ENCODE measurements at places on chromosomes 1 and 21.

DNA sequence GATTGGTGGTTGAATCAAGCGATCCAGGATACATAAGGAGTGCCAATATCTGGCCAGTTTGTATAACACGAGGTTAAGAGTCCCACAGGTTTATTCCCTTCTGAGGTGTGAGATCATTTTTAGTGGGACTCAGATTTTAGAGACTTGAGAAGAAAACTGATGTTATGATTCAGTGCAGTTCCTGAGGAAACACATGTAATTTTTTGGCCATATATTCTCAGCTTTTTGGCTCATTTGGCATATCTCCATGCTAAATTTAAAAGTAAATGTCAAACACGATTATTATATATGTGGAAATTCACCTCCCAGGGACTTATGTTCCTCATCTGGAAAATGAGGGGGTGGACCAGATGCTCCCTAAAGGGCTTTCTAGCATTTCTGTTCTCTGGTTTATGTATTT lies 39.2 kb upstream of the SERBP1 start:
- DNase-seq: no peak

DNA sequence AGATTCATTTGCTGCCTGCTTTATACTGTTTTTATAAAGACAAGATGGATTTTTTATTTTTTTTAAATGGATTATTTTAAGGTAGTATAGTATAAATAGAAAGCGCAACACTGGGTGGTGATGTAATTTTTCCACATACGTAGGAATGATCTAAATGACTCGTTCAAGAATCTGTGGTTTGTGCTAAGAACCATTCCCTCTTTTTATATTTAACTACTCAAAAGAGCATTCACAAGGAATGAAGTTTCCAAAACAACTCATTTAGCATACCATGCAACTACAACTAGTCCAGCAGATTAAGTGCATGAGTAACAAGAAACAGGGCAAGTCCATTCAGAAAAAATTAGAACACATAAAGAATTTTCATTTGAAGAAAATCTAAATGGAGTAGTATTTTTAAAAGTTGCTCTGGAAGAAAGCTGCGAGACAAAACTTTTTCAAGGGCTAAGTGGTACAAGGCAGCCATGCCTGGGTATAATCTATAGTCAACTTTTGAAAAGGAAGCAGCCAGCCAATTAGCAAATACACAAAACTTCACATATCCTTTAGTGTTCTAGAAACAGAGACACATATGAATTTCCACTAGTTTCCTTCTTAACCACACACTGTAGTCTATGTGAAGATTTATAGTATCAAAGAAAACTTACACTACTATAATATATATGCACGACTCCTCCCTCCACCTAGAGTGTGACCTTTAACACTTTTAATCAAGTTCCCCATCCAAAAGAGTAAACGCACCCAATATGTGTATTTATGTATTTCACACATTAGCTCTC lies 23.4 kb downstream of the GTF2B start:
- DNase-seq: no peak

DNA sequence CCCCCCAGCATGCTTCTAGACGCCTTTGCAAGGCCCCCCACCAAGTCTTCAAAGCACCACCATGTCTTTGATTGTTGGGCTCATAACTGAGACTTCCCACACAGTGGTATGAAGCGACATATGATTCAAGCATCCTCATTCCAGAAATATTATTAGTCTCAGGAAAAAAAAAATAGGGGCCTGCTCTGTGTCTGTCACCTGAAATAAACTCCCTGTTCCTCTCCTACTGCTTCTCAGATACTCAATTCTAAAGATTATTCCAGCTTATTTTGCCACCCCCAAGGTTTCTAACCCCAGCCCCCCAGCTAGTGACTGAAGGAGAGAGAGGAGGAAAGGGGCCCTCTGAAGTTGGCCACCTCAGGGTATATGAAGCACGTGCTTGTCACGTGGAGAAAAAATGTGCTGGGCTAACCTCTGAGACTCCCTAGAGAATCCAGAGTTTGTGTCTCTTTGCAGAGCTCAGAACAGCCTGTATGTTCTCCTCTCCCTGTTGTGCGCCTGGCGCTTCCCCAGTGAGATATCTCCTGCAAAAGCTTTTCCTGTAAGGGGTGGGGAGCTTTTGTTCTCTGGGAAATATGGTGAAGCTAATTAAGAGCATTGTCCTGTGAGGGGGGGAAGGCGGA lies 35.9 kb upstream of the RASAL2 start:
- no peak for DNase-seq

- no peak for DNase-seq
Observed at GRCh38 chr1:108533351-108534083, 26.4 kb upstream of the EEIG2 start.

GRCh38 chr1:53548031-53548491 lies 88.9 kb downstream of the DMRTB1 start:
- DNase-seq: no peak

GRCh38 chr1:214516434-214517326 lies 34.7 kb downstream of the PTPN14 start:
- DNase-seq: no peak

- no peak for DNase-seq
Observed at GRCh38 chr1:1237874-1238701, 6.1 kb downstream of the B3GALT6 start.

DNA sequence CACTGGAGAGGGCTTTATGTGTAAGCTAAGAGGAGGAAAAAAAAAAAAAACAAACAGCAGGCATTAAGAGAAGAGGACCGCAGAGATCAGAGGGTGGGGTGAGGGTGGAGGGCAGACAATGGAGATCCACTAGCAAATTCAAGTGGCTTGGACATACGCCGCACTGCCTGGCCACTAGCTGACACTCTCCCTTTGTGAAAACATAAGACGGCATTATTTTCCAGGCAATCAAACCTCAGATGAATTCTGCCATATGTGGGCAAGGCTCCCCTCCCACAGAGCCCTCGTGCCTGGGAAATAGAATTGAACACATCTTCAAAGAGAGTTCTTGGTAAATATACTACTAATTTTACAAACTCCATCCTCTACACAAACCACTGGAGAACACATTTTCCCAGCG lies 53.6 kb downstream of the ERG start:
- DNase-seq: no peak

DNA sequence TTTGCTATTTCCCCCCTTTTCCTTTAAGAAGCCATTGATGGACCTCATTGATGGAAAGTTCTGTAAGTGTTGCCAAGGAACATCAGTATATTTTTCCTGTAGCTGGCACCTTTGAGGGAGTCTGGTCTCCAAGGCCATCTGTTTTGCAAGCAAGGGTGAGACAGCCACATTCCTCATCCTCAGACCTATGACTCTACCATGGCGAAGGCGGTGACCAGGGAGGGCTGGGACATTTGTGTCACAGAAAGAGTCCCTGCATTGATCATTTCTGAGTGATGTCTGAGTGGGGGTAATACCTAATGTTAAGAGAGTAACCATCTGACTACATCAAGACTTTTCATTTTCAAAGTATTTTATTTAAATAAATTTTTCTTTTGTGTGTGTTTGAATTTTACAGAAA lies 35.4 kb downstream of the KIAA0040 start:
- DNase-seq: no peak

- peak; percentile 30 for DNase-seq
Observed at GRCh38 chr1:156583821-156584622, 4.5 kb downstream of the TTC24 start.

DNA sequence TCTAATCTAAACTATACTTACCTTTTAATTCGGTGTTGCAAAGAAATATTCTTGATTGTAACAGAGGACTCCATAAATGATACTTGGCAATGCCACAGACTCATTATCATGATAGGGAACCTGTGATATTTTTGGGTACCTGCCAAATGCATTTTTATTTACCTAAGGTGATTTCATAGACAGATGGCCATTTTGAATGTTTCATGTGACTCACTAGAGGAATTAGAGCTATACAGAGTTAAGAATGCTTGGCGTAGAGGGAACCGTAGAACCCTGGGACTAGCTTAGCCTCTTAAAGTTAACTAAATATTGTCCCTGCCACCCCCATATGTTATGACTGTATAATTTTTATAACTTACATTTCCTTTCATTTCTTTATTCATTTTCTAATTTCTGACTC lies 136.1 kb downstream of the DISP1 start:
- peak; percentile 95 for DNase-seq

GRCh38 chr1:85570446-85571180 lies 9.9 kb upstream of the CCN1 start:
- DNase-seq: no peak

- DNase-seq: no peak
Observed at GRCh38 chr1:185045814-185046492, 595 bp downstream of the RNF2 start.

GRCh38 chr21:38256599-38257302 lies at the start of gene KCNJ15:
Gene KCNJ15 (plus strand): TSS chr21:38256991. CDS start chr21:38299262, 42,271 bp downstream.
- DNase-seq: no peak

DNA sequence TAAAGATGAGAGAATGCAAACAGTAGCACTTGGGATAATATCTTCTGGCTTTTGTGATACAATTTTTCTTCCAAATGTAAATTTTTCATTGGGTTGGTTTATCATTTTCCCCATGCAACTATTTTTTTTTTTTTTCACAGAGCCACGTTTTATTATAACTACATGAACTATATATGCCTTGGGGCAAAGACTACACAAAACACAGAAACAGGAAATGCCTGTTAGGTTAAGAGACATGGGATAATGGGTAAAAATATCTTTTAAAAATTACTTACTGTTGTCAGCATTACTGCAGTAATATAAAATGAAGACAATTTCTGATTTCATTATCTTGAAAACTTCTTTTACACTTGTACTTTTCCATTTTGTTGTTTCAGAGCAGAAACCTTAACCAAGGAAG lies 74.6 kb downstream of the DISP1 start:
- no peak for DNase-seq

- no peak for DNase-seq
Observed at GRCh38 chr1:165524639-165525285, 19.0 kb upstream of the LRRC52 start.

GRCh38 chr1:244794071-244794470 lies 41.4 kb upstream of the COX20 start:
- no peak for DNase-seq

DNA sequence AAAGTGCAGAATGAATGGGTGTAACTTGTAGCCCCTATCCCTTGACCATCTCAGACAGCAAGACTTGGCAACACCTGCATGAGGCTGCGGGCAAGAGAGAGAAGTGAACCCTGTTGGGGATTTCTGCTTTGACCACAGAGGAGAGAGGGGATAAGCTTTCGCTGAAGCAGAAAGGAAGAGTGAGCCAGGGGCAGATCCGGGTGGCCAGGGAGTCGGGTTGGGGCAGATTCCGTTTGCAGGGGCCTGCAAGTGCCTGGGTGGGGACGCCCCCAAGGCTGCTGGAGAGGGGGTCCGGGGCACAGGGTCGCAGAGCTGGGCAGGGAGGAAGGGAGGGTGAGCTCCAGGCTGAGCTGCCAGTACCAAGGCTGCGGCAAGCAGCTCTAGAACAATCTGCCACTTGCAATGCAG lies 25.3 kb upstream of the PIK3CD start:
- DNase-seq: no peak

DNA sequence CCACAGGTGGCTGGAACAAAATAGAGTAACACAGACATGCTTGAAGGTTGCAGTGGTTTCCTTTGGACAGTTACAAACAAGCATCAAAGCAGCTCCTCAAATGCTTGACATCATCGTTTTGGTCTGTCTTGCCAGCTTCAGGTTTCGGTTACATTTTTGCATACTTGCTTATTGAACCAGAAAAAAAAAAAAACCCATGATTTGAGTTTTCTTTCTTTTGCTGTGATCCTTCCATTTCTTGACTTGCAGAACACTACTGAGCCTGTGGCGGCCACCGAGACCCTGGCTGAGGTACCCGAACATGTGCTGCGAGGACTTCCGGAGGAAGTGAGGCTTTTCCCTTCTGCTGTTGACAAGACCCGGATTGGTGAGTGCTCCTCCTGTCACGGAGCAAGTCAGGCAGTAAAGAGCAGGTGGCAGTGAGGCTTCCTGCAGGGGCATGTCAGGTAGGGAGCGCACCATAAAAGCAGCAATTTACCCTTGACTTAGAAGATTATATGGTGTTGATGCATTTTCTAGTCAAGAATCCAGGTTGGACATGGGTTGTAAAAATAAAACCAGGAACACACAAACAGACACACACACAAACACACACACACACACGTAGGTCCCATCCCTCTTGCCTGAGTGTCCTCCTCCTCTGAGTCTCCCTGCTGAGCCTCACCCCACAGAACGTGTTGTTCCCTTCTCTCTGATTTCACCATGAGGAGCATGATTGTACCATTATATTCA lies 30.9 kb downstream of the PRDM2 start:
- no peak for DNase-seq

GRCh38 chr1:200379432-200379757 lies 30.4 kb downstream of the ZNF281 start:
- no peak for DNase-seq

GRCh38 chr1:116769561-116769977 lies 15.3 kb downstream of the CD2 start:
- no peak for DNase-seq

DNA sequence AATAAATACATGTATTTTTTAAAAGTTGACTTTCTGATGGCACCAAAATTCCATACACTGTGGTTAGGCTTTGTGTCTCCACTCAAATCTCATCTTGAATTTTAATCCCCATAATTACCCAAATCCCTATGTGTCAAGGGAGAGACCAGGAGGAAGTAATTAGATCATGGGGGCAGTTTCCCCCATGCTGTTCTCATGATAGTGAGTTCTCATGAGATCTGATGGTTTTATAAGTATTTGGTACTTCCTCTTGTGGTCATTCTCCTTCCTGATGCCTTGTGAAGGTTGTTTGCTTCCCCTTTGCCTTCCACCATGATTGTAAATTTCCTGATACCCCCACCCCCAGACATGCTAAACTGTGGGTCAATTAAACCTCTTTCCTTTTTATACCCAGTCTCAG lies 1218.4 kb upstream of the PRMT6 start:
- no peak for DNase-seq

DNA sequence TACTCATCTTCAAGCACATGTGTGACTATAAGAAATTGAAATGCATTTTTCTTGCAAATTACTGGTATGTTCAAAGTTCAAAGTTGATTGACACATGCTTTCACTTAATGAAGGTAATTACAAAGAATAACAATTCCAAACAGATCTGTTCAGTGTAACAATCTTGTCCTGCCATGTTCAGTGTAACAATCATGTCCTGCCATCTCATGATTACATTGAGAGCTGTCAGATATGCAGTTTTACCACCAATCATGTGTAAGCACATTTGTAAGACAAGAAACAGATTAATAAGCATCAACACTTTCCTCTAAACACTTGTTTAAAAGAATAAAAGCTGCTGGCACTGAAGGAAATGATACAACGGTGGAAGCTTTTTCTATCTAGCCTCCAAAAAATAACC lies 80.3 kb upstream of the ZNF281 start:
- no peak for DNase-seq

Data from NCI-H2081 treated with DMSO at 0.1 percent for 48 hours (cell line).